ENCODE measurements at places on chromosomes 7 and 10.

- no peak for DNase-seq
These were observed 20.6 kb upstream of the FAM180A start for GRCh38 chr7:135769005-135769802.

DNA sequence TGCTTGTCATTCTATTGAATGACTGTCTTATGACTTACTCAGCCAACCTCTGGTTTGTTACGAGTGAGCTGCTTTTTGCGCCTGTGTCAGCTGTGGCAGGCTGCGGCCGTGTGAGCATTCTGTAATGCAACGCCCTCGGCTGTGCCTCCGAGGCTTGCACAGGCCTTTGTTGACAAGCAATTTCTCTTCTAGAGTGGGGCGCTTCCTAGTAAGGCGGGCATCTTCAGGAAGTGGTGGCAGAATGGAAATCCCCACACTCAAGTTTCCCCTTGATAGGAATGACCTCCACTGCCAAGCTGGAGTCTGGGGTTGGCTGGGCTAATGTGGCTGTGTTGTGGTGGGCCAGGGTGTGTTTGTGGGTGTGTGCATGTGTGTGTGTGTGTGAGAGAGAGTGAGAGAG lies 20.2 kb upstream of the TMEM178B start:
- peak; percentile 16 for DNase-seq

DNA sequence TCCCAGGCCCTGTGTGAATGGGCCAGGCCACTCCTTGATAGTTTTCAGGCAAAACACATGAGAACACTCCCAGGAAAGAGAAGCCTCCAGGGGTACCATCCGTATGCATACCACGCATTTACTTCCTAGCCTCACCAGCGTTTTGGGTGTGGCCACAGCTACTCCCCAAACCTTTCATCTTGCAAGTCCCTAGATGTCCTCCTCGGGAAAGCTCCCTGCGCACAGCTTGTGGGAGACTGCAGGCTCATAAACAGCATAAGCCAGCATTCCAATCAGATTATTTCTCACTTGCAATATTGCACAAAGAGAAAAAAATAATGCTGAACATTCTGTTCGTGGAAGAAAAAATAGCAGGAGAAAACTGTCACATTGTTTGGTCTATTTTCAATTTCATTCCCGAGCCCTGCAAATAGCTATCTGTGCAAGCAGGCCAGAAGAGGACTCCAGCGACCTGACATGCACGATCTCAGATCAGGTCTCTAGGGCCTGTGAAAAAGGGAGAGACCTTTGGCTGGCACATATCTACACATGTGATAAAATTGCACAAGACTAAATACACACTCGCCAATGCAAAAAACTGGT lies 175.6 kb downstream of the PLXNA4 start:
- no peak for DNase-seq

DNA sequence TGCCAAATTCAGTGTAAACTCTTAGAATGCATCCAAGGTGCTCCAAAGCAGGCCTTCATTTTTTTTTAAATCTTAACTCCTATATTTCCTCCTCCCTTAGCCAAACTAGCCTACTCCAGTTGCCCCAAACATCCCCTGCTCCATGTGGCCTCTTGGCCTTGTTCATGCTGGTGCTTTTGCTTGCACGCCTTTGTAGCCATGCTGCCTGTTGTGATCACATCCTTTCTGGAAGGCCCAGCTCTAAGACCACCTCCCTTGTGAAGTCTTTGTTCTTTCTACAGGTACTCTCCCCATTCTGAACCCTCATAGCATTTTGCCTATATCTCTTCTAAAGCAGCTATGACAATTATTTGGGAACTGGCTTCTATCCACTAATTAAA lies 375.3 kb upstream of the NFE2L3 start:
- DNase-seq: no peak

GRCh38 chr7:70434376-70434775 lies 697.6 kb upstream of the GALNT17 start:
- DNase-seq: no peak

GRCh38 chr7:85682833-85683620 lies 496.2 kb upstream of the SEMA3D start:
- no peak for DNase-seq

DNA sequence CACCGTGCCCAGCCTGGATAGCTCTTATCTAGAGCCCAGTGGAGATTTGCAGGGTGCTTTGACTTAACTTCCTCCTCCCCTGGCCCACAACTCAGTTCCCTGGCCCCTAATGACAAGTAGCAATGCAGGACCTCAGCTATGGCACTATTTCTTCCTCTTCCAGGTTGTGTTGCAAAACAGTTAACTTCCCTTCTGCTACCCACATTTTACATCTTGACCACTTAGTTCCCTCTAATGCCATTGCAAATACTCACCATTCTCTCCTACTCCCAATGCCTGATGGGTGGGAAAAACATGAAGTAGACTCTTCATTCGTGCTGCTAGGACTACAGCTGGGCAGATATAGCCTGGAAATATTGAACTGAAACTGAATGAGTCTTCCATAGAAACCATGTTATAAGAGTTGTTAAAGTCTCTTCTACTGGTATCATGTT lies 39.1 kb upstream of the FGL2 start:
- DNase-seq: no peak

DNA sequence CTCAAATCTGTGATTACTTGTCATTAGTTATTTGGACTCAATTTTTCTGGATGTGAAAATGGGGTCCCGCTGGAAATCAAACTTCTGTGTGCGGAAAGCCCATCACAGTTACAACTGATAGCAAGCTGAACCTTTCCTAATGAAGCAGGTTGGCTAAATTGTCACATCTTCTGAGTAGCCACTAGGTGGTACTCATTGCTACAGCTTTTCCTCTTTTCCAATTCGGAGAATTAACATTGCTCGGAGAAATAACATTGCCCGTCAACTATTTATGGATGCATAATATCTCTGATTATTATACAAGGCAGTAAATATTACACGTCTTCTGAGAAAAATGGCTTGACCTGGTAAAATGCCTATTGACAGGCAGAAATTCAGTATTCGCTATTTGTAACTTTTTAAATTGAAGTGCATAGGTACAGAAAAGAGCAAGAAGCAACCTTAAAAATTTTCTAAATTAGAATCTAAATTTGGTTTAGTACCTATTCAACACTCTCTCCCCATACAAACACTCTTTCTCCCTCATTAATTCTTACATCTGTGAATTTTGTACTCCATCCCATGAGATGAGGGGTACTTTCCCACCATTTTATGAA lies 17.3 kb upstream of the BLOC1S2 start:
- no peak for DNase-seq

DNA sequence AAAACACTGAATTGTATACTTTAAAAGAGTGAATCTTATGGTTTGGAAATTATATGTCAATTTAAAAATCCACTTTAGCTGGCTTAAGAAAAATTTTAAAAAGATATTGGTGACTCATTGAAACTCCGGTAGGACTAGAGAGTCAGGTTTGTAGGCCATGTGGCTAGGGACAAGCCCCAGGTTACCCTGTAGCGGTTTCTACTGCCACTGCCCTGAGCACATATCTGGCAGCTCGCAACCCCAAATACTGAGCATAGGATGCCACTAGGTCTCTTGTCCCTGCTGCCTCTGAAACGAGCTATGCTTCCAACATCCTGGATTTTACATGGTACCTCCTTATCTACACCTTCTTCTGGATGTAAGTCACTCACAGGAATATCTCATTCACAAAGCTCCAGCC lies 1.4 kb upstream of the MGAM2 start:
- no peak for DNase-seq

DNA sequence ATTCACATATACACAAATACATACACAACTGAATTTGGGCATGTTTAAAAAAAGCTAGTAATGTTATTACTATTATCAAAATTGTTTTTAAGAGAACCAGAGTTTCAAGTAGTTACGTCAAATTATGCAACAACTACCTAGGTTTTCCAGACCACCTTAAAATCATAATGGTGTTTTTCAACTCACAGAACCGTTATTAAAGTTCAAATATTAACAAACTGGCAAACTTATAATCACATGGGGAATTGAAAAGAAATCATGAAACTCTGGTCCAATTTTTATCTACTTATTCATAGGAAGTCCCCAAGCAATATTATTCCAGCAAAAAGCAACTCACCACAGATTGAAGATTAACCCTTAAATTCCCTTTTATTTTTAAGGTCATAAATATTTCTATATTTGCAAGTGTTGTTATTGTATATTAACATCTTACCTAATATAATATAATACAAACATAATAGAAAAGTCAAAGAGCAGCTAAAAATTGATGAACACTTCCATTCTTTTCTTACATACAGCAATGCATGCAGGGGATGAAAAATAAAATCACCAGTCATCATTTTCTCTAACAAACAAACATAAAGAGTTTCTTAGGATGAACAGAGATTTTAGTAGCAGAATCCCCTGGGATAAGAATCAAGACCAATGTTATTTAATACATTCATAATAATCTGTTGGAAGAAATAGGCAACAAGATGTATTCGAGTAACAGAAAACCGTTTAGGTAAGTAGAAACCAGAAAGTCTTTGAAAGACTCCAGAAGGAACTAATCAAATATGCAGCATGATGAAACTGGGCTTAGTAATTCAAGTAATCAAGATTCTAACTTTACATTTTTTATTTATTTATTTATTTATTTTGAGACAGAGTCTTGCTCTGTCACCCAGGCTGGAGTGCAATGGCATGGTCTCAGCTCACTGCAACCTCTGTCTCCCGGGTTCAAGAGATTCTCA lies 391.1 kb downstream of the PARD3 start:
- DNase-seq: no peak

DNA sequence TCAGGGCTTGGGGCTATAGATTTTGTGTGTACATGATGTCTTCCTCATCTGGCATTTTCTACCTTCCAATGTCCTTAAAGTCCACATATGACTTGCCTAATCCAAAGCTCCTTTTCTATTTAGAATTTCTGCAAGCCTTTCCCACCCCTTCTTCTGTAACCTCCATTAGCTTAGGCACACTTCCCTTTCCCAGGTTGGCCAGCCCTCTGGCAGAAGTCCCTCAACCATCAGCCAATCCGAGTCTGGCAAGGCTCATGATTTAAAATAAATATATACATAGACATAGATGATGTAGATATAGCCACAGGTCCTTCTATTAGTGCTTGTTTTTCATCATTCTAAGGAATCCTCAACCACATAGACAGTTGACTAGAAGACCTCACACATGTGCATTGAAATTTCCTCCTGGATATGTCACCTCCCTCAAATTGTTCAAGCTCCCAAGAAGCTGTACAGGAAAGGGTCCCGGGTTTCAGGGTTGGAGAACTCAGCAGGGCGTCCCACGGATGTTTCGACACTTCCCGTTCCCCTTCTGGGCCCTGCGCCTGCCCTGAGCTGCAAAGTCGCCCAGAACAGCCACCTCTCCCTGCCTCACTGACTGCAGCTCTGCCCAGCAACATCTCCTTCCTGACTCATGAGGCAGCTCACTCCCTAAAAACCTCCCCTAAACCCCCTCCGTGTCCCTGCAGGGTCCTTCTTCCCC lies 20.4 kb upstream of the PIK3AP1 start:
- DNase-seq: no peak

DNA sequence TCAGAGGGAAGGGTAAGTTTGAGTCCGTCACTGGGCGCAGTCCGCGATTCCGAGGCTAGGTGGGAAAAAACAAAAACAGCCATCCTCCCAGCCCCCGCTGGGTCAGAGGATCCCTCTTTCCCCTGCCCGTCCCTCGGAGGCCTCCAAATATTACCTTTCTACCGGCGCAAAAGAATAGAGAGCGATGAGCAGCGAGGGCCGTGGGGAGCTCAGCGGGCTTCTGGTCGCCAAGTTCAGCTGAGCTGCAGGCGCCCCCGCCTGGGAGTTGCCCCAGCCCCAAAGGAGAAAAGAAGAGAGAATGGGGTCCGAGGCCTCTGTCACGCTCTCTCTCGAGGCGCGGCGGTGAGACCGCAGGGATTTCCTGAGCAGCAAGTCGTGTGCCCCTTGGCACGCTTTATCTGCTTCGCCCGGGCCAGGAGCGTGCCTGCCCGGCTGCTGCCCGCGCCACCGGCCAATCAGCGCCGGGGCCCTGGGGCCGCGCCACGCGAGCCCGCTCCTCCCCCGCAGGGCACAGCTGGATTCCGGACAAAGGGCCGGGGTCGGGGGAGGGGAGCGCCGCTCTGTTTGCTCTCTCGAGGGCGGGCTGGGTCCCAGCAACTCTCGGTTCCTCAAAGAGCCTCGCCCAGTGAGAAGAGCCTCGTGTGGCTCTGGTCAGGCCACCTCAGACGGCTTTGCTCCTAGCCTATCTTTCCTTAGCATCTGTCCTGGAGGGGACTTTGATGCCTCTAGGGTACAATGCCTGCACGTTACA lies at the start of gene NEUROG3:
Gene NEUROG3, minus strand, starts transcription at position 367 of the 751 bp plus-strand sequence. CDS start 379 bp downstream, outside the sequence.
- no peak for DNase-seq

DNA sequence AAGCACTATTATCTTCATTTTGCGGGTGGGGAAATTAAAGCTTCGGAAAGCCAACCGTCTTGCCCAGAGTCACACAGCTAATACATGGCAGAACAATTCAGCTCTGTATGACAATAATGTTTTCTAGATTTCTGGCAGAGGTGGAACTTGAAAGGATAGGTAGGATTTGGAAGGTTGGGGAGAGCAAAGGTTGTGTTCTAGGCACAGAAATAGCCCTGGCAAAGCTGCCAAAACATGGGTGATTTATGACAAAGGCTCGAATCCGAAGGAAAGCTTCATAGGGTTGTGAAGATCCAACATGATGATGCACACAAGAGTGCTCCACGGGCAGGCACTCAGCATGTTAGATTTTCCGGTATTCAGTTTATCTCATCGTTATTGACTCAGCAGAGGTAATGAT lies 19.2 kb downstream of the PDCD11 start:
- no peak for DNase-seq

- DNase-seq: no peak
These were observed 15.4 kb upstream of the PRF1 start for GRCh38 chr10:70617798-70618568.

DNA sequence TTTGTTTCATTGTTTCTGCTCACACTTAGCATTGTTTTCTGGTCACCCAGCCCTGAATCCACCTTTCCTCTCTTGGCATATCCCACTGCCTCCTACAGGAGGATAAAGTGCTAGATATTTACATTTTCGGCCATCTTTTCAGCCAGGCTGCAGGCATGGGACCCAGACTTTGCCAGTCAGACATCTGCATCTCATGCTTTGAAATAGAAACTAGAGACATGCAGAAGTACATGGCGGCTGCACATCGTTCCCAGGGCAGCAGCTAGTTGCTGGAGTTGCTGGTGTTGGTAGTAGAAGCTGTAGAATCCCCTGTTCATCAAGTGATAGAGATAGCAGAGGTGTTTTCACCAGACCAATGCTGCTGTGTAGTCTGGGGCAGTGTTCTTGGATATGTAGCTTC lies 18.7 kb downstream of the STAMBPL1 start:
- DNase-seq: no peak

Measured in activated gamma-delta T cell (primary cell).